Heart right ventricle (tissue), 16 donors: ENCODE measurements at places on chromosomes 1 and 21. TPM values are rescaled to one million over a fixed set of nuclear protein-coding genes. Genes with fewer than 3 reads are reported as not detected.

GRCh38 chr1:62962901-62963776 is 179.2 kb downstream of the ATG4C start:
- peak; percentile 12 for DNase-seq

Gene TPTE
- not detected for polyA plus RNA-seq

GRCh38 chr1:101174722-101175121 is 62.1 kb upstream of the S1PR1 start:
- DNase-seq, result no peak

GRCh38 chr1:1418464-1419362 is 2.4 kb downstream of the ANKRD65 start:
- no peak for DNase-seq

Gene CYP4B1
- 33.2 TPM for polyA plus RNA-seq

- no peak for DNase-seq
Observed at GRCh38 chr1:59332983-59333382, 36.1 kb downstream of the FGGY start.

- DNase-seq, result no peak
Observed at GRCh38 chr1:88980870-88981269, 11.6 kb downstream of the KYAT3 start.

GRCh38 chr1:220347654-220348175 is 75.5 kb upstream of the RAB3GAP2 start:
- DNase-seq, result no peak

DNA sequence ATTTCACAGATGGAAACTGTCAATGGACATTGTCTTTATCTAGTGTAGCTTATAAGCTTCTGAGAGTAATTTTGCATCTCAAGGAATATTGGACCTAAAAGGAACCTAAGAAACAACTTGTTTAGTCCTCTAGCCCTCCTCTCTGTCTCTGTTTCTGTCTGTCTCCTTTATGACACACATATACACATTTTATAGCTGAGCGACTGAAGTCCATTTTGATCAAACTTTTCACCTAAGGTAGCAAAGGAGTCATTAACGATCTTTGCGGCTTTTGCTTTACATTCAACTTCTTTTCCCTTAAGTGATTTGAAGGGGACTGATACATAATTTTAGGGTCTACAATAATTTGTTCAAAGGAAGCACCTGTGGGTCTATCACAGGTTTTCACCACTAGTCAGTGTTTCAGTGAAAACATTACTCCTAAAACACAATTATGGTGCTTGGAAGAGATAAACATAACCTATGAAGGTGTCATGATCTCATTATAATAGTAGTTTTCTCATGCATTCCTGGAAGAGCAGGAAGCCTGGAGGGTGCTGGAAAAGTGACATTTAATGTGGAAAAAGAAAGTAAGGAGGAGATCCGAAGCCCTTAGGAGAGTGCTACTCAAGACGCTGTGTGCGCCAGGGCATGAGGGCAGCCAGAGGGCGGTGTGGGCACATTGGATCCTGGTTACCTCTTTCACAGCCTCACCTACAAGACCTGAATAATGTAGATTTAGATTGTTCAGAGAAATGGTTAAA is 248.6 kb downstream of the DNM3 start:
- peak; percentile 41 for DNase-seq

DNA sequence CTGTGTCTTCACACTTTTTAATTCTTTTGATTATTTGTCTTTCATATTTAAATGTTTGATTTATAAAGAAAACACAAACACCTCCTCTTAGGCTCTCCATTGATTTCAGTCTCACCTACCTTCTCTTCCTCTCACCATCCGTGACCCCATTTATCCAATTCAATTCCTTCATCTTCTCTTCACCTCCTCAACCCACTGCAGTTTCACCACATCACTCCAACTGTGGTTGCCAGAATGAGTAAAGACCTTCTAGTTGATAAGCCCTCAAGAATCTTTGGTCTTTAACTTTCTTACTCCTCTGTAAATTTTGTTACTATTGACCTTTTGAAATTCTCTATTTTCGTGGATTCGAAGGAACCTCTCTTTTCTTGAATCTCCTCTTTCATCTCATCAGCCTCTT is 260.7 kb downstream of the CHRM3 start:
- no peak for DNase-seq

Gene ERVH48-1
- polyA plus RNA-seq, result 0.03 TPM

- DNase-seq, result no peak
Observed at GRCh38 chr1:178094739-178095645, 1.1 kb downstream of the RASAL2 start.

- no peak for DNase-seq
Observed at GRCh38 chr1:110356379-110356778, 17.2 kb downstream of the RBM15 start.

Gene ANXA9
- 0.06 TPM for polyA plus RNA-seq

- DNase-seq, result no peak
Observed at GRCh38 chr1:203464226-203464625, 11.4 kb upstream of the PRELP start.
